ENCODE measurements at places on chromosomes 2 and 18.

DNA sequence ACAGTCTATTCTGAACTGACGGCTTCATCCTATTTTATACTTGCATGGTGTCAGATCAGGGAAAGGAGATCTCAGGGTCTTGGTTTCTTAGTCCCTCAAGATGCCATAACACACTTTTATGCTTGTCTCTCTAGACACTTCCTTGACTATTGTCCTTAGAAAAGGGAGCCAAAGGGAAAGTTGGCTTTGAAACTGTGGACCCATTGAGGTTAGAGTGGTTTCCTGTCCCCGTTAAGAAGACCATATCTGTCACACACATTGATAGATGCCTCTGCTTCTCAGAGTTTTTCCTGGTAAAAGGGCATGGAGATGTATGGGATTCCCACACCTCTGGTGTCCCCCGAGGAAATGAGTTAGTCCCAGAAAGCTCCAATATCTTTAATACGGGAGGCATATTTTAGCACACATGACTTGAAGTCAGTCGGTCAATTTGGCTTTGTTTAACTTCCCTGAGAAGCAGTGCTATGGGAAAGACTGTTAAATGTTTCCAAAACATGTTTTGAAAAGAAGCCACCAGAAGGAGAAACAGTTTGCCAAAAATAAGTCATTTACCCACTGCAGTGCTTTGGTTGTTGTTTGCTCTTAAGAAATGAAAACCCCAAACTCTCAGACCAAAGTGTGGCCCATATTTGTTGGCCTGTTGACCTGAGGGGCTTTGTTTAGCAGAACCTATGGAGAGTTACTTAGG is 133.4 kb upstream of the CXCR4 start:
- no peak for DNase-seq

GRCh38 chr2:241445426-241445825 is 63.0 kb downstream of the STK25 start:
- no peak for DNase-seq

DNA sequence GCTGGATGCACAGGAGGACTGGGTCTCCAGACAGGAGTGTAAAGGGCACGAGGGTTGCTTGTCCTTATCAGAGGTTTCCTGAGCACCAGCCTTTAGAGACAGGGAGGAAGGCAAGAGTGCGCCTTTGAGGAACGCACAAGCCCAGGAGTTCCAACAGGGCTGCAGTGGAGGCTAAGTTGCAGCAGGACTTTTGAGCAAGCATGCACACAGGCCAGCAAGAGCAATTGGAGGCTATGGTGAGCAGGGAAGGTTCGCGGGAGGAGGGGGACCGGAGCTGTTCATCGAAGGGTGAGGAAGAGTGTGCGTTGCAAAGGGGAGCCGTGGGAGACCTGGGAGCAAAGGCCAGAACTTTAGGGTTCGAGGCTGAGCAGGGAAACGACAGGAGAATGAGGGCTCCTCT is 2.2 kb upstream of the ATOH8 start:
- DNase-seq, result no peak

DNA sequence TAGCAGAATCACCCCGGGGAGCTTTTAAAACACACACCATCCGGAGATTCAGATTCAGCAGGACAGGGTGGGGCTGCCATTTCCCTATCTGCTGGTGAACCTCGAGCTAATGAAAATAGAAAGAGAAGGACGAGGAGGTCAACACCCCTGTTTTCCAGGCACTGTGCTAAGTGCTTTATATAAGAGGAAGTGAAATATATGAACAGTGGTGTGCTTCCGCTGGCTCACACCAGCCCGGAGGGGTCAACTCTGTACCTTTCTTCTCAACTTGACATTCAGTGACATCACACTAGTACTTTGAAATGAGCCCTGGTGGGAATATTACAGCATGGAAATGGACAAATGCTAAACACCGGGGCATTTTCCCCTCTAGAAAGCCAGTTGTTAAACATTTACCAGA is 108.3 kb upstream of the LTBP1 start:
- DNase-seq, result no peak

DNA sequence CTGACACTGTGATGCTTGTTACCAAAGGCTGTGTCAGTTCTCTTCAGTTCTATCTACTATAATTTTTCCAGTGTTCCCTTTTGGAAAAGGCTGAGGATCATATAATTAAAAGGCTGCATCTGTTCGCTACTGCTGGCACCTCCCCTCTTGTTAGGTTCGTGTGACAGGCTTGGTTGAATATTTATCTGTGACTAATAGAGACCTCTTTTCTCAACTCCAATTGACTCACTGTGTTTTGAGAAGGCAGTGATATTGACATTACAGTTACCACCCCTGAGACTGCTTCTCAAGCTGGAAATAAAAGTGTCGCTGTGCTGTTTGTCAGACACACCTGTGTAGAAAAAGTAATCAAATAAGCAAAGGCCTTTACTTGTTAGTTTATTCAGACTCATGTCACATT is 205.5 kb upstream of the KCNH7 start:
- no peak for DNase-seq

All from HFF-Myc (cell line).